Kidney (tissue), 22 donors: ENCODE measurements at places on chromosomes 12 and 14. TPM values are rescaled to one million over a fixed set of nuclear protein-coding genes. Genes with fewer than 3 reads are reported as not detected.

DNA sequence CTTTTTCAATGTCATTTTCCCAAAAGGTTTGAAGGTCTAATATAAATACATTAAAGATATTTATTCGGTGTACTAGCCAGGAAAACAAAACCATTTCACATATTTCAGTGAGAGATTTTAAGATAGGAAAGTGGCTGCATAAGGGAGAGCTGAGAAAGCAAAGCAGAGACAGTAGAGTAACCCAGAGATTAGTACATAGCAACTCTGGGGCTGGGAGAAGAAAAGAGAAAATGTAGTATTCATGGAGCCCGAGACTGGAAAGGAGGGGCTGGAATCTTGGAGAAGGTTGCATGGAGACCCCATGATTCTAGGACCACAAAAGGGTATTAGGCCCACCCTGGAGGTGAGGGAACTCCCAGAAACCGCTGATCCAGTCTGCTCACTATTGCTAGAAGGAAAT, 236.9 kb downstream of the PAWR start:
- no peaks in the 10 kb centered on the region for H3K36me3 ChIP-seq
- peak overlapping the region; percentile 11 for H3K4me3 ChIP-seq
- DNase-seq = no peak
- peak overlapping the region; percentile 24 for H3K27ac ChIP-seq
- no peaks in the 10 kb centered on the region for H3K4me1 ChIP-seq

The SSTR1 gene
- 1.3 TPM for polyA plus RNA-seq

DNA sequence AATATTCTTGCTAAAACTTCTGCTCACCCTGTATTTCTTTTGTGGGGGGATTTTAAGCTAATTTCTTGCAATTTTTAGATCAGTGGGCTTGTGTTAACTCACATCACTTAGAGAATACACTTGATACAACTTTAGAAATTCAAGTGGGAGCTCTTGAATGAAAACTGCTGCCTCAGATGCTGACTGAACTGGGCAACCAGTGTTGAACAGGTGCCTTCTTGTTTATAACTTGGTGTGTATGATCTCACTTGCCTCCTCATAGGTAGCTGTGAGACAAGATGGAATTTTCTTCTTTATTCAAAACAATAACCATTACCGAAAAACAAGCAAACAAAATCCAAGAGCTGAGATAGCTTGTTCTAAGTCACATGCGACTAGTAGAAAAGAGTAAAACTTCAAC, 63.5 kb downstream of the FGD4 start:
- H3K4me3 ChIP-seq = no peak overlapping the region
- no peaks in the 10 kb centered on the region for H3K27me3 ChIP-seq
- no peaks in the 10 kb centered on the region for H3K36me3 ChIP-seq
- H3K4me1 ChIP-seq = no peaks in the 10 kb centered on the region
- no peak for DNase-seq

GRCh38 chr12:71594214-71594948, 69.3 kb downstream of the ZFC3H1 start:
- no peaks in the 10 kb centered on the region for H3K4me1 ChIP-seq
- no peak for DNase-seq
- no peak overlapping the region for H3K4me3 ChIP-seq
- H3K27me3 ChIP-seq = no peaks in the 10 kb centered on the region
- H3K36me3 ChIP-seq = no peaks in the 10 kb centered on the region

DNA sequence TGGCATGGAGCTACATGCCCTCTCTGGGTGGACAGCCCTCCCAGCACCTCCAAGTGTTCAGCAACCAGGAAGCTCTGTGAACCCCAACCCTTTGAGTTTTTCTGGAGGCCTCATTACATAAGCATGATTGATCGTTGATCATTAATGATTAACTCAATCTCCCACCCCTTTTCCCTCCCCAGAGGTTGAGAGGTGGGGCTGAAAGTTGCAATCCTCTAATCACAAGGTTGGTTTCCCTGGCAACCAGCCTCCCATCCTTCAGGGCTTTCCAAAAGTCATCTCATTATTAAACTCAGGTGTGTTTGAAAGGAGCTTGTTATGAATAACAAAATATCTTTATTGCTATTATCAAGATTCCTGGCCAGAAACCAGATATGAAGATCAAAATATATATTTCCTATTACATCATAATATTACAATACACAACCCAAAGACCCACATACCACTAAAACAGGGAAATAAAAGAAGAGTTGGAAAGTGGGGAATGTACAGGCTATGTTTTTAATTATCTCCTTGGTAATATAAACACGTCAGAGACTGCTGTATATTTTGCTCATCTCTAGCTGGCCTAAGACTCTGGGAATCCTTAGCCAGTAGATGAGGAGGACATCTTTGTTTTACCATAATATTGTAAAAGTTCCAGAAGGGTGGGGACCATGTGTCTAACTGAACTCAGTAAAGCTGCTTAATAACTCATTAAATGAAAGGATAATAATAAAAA, 73.6 kb downstream of the SSPN start:
- no peaks in the 10 kb centered on the region for H3K36me3 ChIP-seq
- no peaks in the 10 kb centered on the region for H3K27me3 ChIP-seq
- H3K4me1 ChIP-seq = peaks cover 13% of the 10 kb centered on the region
- no peak overlapping the region for H3K4me3 ChIP-seq
- no peak overlapping the region for H3K27ac ChIP-seq

The SERPINA6 gene
- 12.9 TPM for polyA plus RNA-seq

GRCh38 chr12:9648701-9649531, 20.6 kb upstream of the CLEC2D start:
- no peaks in the 10 kb centered on the region for H3K27me3 ChIP-seq
- H3K4me3 ChIP-seq = peak overlapping the region; percentile 90
- no peaks in the 10 kb centered on the region for H3K4me1 ChIP-seq
- no peak for DNase-seq
- peak overlapping the region; percentile 93 for H3K27ac ChIP-seq

- peak; percentile 33 for DNase-seq
- no peaks in the 10 kb centered on the region for H3K27me3 ChIP-seq
- no peak overlapping the region for H3K4me3 ChIP-seq
- H3K27ac ChIP-seq = no peak overlapping the region
These were observed 50.3 kb downstream of the BEGAIN start for GRCh38 chr14:100536721-100537445.

DNA sequence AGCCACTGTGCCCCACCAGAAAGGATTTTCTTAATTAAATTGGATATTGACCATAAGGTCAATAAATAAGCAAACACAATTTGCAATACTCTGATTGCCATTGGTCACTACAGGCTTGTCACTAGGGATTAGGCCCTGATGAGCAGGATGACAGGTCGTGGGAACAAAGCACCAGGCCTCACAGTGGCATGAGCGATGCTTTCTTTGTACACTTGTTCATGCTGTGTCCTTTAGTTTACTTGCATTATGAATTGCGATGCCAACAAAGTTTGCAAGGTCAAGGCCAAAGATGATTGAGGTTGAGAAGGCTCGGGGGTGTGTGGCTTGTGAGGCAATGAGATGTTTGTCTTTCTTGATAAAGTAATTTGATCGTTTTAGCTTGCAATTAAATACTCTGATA, 136.0 kb downstream of the TTC8 start:
- no peak overlapping the region for H3K4me3 ChIP-seq
- H3K4me1 ChIP-seq = no peaks in the 10 kb centered on the region
- no peak for DNase-seq
- H3K27ac ChIP-seq = no peak overlapping the region
- no peaks in the 10 kb centered on the region for H3K36me3 ChIP-seq

GRCh38 chr12:25694072-25694471, 141.0 kb upstream of the LMNTD1 start:
- H3K27me3 ChIP-seq = no peaks in the 10 kb centered on the region
- DNase-seq = no peak
- no peak overlapping the region for H3K4me3 ChIP-seq
- H3K36me3 ChIP-seq = no peaks in the 10 kb centered on the region

DNA sequence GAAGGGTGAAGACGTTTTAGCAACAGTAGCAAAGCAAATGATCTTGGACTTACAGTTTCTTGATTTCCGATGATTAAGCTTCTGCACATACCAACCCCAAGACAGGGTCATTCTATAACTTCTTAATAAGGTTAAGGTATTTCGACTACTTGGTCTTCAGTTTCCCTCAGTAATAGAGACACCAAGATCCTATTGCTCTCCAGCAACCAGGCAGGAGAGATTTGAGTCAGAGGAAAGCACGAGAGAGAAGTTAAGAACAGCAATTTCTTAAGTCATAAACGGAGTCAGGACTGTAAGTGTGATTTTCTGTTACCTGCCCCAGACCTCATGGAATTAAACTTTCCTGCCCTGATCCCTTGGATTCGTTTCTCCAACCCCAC, 215.6 kb downstream of the TTC8 start:
- peak overlapping the region; percentile 81 for H3K27ac ChIP-seq
- H3K4me3 ChIP-seq = peak overlapping the region; percentile 73
- no peak for DNase-seq
- H3K27me3 ChIP-seq = no peaks in the 10 kb centered on the region
- H3K36me3 ChIP-seq = no peaks in the 10 kb centered on the region
- peaks cover 3% of the 10 kb centered on the region for H3K4me1 ChIP-seq

- no peaks in the 10 kb centered on the region for H3K27me3 ChIP-seq
- H3K36me3 ChIP-seq = no peaks in the 10 kb centered on the region
- H3K4me1 ChIP-seq = no peaks in the 10 kb centered on the region
These were observed 9.8 kb upstream of the GALNT6 start for GRCh38 chr12:51401020-51401419.

The POTEG gene
- polyA plus RNA-seq = not detected

The AGAP2 gene
- polyA plus RNA-seq = 0.13 TPM

DNA sequence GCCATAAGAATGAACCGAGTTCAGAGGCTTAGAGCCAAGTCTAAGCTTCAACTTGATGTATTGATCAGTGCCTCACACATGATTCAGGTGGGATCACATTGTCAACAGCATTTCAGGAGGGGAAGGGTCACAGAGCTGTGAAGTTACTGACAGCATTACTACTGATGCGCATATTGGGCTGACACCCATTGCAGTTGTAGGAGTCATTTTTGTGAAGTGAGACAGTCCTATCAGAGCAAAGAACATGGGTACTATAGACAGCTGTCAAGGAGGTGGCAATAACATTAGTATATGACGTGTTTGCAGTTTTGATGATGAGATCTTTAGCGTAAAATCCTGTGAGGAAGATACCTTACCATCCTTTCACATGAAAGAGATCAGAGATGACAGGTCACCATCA, 206.0 kb upstream of the RBM19 start:
- no peaks in the 10 kb centered on the region for H3K4me1 ChIP-seq
- H3K27ac ChIP-seq = no peak overlapping the region
- H3K27me3 ChIP-seq = no peaks in the 10 kb centered on the region
- no peak for DNase-seq
- no peak overlapping the region for H3K4me3 ChIP-seq
- no peaks in the 10 kb centered on the region for H3K36me3 ChIP-seq

GRCh38 chr12:97097734-97098133, 190.7 kb downstream of the NEDD1 start:
- H3K27ac ChIP-seq = no peak overlapping the region
- H3K36me3 ChIP-seq = no peaks in the 10 kb centered on the region
- H3K4me1 ChIP-seq = no peaks in the 10 kb centered on the region
- no peak for DNase-seq
- no peaks in the 10 kb centered on the region for H3K27me3 ChIP-seq

DNA sequence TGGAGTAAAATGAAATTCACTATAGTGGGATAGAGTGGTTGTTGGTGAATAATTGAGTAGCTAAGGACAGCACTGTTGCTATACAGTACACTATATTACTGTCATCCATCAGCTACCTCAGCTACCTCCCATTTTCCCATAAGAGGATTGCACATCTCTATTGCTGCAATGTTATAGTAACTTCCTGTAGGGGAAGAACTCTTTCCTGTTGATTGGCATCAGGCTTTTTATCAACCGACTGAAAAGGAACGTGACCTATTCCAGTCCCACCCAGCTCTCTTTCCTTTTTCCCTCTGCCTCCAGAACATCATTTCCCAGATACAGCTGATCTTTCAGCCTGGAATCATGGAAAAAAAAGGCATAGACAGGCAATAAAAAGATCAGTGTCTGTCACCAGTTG, 117.4 kb downstream of the ADAMTS20 start:
- no peaks in the 10 kb centered on the region for H3K27me3 ChIP-seq
- DNase-seq = no peak
- no peaks in the 10 kb centered on the region for H3K4me1 ChIP-seq
- no peaks in the 10 kb centered on the region for H3K36me3 ChIP-seq

DNA sequence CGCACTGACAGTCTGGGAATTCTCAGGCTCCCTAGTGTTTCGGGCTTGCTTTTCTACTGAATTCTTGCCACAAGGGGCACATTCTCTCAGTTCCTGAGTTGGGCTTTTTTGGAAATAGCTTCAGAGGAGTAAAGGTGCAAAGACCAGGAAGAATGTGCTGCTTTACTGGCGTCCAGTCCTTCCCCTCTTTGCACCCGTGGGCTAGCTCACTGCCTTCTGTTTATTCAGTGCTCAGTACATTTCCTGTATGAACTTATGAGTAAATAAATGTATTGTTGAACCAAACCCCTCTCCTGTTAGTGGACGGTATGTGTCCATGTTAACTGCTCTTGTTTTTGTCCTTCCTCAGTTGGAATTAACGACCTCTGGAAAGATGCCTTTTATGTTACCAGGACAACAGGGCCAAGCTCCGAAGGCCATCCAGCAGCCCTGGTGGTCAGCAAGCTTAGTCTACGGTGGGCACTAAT, 24.0 kb downstream of the GSG1 start:
- peaks cover 2% of the 10 kb centered on the region for H3K36me3 ChIP-seq
- DNase-seq = no peak
- no peaks in the 10 kb centered on the region for H3K4me1 ChIP-seq
- H3K27ac ChIP-seq = no peak overlapping the region

DNA sequence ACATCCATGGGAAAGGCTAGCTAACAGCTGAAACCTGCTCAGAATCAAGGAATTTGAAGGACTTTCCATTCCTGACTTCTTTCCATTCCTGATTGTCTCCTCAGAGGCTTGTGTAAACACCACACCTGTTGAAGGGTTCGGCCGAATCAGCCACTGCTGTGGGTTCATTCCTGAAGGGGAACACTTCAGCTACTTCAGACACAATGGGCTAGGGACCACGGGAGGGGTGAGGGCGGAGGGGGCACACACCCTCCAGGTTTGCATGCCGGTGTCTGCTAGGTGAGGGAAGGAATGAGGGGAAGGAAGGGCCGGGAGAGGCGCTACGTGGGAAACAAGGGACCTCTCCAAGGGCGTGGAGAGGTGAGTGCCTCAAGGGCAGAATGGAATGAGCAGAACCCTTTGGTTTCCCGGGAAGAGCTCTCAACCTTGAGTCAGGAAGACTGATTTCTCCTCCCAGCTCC, 1.3 kb downstream of the GPRC5A start:
- H3K4me1 ChIP-seq = no peaks in the 10 kb centered on the region
- no peaks in the 10 kb centered on the region for H3K27me3 ChIP-seq
- DNase-seq = no peak
- H3K36me3 ChIP-seq = no peaks in the 10 kb centered on the region
